ENCODE measurements at places on chromosomes 4 and X. TPM values are rescaled to one million over a fixed set of nuclear protein-coding genes. Genes with fewer than 3 reads are reported as not detected.

GRCh38 chrX:40439625-40440532 is 140.9 kb upstream of the ATP6AP2 start:
- DNase-seq: no peak

- no peak for DNase-seq
Measured at GRCh38 chr4:122978109-122978508, 55.7 kb upstream of the NUDT6 start.

GRCh38 chr4:94576210-94576609 is 124.5 kb downstream of the PDLIM5 start:
- DNase-seq: no peak

GRCh38 chr4:24771241-24771640 is 24.1 kb upstream of the SOD3 start:
- no peak for DNase-seq

GRCh38 chrX:107207089-107207488 is 678 bp downstream of the DNAAF6 start:
- DNase-seq: no peak

- DNase-seq: no peak
Measured at GRCh38 chrX:78388663-78389062, 61.3 kb upstream of the CYSLTR1 start.

- DNase-seq: no peak
Measured at GRCh38 chr4:89358935-89359638, 51.5 kb upstream of the GPRIN3 start.

- DNase-seq: no peak
Measured at GRCh38 chr4:113447769-113448168, 313.8 kb downstream of the CAMK2D start.

- no peak for DNase-seq
Measured at GRCh38 chr4:5019796-5020195, 538 bp upstream of the CYTL1 start.

GRCh38 chrX:131837325-131837724 is 185.8 kb upstream of the STK26 start:
- DNase-seq: no peak

DNA sequence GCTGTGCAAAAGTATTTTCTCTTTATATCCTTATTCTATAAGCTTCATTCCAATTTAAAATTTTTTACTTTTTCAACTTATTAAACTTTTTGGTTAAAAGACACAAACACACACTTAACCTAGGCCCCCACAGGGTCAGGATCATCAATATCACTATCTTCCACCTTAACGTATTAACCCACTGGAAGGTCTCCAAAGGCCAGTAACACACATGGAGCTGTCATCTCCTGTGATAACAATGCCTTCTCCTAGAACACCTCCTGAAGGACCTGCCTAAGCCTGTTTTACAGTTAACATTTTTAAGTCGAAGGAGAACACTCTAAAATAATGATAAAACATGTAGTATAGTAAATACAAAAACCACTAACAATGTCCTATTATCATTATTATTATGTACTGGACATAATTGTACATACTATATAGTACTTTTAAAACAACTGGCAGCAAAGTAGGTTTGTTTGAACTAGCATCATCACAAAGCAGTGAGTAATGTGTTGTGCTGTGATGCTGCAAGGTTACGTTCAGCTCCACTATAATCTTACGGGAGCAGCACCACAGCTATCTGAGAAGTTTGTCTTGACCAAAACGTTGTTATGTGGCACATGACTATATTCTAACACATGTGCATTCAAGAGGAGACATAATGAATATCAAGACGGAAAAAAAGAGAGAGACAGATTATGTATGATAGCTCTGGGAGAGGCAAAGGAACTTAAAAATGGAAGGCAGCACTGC is 33.7 kb downstream of the DHX15 start:
- no peak for DNase-seq

DNA sequence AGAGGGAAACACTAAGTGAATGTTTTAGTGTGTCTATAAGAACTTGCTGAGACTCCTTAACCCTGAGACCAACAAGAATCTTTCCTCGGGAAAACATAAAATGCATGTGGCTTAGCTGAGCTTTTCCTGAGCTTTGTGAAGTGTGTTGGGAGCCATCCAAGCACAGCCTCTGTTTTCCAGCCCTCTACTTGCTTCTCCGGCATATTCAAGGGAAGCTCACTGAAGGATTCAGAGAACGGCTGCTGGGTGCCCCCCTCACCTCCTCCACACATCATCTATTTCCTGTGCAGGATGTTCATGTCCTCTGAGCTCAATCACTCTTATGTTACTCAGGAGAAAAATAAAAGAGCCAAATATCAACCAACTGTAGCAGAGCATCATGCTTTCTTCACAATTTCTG is 492.1 kb downstream of the IL15 start:
- no peak for DNase-seq

- DNase-seq: no peak
Measured at GRCh38 chr4:61938250-61938846, 738.2 kb downstream of the ADGRL3 start.

DNA sequence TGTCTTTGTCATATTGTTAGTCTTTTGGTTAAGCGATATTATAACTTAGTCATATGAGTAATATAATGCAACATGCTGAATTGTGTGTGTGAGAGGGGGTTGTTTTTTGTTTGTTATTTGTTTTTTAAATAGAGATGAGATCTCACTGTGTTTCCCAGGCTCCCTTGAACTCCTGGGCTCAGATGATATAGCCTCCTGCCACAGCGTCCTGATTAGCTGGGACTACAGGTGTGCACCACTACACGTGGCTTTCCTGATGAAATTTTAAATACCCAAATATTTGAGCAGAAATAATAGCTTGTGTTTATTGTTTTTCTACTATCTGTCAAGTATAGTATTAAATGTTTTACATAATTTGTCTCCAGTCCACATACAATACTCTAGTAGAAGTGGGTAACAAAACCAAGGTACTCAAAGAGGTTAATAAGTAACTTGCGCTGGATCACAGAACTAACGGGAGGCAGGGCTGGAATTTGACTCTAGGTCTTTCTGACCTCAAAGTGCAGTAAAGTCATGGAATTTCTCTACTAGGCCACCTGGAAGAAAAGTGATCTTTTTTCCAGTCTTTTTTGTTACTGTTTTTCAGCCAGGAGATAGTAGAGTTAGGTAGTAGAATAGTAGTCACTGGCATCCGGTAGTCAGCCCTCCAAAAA is 47.8 kb downstream of the CLCN3 start:
- DNase-seq: no peak

- DNase-seq: no peak
Measured at GRCh38 chrX:129427267-129427666, 96.0 kb downstream of the SMARCA1 start.

DNA sequence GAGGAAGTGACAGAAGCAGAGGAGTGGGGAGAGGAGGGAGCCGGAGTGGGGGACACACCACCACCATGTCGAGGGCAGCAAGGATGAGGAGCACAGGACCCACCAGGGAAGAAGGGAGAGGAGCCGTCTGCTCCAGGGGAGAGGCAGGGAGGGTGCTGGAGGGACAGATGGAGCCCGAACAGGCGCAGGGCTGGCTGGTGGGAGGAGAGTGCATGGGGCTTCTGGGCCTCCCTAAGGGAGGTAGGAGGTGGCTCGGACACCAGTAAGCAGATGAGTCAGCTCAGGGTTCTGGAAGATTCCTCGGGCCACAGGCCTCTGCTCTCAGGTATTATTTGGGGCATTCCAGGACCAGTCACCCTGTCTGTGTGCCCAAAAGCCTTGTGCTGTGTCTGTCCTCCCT is 29.8 kb downstream of the ATP2B3 start:
- DNase-seq: no peak

- DNase-seq: no peak
Measured at GRCh38 chr4:108544481-108544880, 75.9 kb upstream of the RPL34 start.

DNA sequence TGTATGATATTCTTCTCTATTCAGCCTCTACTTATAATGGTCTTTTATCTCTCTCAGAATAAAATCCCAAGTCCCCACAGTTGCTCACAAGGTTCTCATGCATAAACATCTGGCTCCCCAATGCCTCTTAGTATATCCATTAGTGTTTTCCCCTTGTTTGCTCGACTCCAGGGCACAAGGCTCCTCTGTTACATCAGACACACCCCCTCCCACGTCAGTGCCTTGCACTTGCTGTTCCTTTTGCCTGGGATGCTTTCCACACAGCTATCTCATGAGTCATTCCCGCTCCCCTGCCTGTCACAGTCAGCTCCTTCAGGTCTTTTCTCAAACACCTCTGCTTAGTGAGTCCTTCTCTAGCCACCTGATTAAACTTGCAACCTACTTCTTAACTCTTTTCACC is 260.2 kb downstream of the IL1RAPL1 start:
- no peak for DNase-seq

DNA sequence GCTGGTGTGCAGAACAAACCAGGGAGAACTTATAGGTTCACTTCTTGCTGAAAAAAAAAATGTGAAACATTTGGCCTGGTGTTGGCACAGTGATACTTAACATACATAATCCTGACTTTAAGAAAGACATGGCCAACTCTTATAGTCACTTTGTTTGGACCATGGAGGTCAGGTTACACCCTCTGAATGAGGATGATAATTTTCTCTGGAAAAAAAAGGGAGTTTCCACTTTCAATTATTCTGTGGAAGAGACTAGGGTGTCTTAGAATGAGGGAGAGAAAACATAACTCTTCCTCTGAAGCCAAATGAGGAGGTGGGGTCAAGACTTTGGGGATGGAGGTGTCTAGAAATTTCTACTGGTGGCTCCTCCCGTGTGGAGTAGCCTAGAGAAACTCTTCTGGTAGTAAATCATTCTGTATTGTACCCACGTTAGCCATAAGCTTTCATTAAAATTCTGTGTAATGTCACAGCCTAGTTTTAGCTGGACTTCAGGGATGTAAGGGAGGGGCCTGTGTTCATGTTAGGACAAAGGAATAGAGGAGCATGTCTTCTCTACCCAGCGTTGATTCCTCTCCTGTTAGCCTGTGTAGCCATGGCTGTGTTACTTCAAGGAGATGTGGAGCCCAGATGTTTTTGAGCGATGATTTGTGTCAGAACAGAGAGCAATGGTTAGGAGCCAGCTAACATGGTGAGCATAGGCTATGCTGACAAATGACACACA is 328.3 kb downstream of the GPAT3 start:
- no peak for DNase-seq

GRCh38 chr4:37219242-37219641 is 25.3 kb upstream of the NWD2 start:
- DNase-seq: no peak

- no peak for DNase-seq
Measured at GRCh38 chr4:187077744-187078401, 354.2 kb upstream of the FAT1 start.

DNA sequence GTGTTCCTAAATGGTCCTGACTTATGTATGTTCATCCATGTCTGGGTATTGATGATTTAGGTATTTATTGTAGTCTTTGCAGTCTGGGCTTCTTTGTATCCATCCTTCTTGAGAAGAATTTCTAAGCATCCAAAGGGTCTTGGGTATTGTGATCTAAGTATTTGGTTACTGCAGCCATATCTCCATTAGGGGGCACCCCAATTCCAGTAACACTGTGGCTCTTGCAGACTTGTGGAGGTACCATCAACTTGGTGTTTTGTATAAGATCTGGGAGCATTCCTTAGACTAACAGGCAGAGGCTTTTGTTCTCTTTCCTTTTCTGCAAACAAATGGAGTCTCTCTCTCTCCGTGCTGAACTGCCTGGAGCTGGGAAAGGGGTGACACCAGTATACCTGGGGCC is 113.7 kb upstream of the NEXMIF start:
- no peak for DNase-seq

DNA sequence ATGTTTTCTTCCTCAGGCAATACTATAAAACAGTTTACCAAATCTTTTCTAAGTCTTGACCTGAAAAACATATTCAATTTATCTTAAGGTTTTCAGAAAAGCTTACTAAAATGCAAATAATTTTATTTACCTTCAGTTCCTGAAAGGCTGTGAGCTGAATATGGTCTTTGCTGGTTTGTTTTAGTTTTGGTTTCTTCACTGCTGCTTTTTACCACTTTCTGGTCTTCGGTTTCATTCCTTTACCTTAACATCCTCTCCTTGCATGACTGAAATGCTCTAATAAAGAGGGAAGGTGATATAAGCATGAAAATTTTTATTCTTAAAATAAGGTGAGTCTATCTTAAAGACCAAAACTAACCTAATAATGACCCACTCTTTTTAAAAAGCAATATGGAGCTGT is 97.1 kb upstream of the NRK start:
- DNase-seq: no peak

- DNase-seq: no peak
Measured at GRCh38 chr4:138405934-138406567, 163.9 kb upstream of the SLC7A11 start.

GRCh38 chr4:46994007-46994405 is 625 bp upstream of the GABRA4 start:
- no peak for DNase-seq

DNA sequence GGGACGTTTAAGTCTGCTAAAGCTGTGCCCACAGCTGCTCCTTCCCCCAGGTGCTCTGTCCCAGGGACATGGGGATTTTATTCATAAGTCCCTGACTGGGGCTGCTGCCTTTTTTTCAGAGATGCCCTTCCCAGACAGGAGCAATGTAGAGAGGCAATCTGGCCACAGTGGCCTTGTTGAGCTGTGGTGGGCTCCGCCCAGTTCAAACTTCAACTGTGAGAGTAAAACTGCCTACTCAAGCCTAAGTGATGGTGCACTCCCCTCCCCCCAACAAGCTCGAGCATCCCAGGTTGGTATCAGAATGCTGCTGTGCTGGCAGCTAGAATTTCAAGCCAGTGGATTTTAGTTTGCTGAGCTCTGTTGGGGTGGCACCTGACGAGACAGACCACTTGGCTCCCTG is 1371.4 kb downstream of the ADGRL3 start:
- DNase-seq: no peak

- DNase-seq: no peak
Measured at GRCh38 chrX:11131146-11131545, 20.0 kb downstream of the HCCS start.

DNA sequence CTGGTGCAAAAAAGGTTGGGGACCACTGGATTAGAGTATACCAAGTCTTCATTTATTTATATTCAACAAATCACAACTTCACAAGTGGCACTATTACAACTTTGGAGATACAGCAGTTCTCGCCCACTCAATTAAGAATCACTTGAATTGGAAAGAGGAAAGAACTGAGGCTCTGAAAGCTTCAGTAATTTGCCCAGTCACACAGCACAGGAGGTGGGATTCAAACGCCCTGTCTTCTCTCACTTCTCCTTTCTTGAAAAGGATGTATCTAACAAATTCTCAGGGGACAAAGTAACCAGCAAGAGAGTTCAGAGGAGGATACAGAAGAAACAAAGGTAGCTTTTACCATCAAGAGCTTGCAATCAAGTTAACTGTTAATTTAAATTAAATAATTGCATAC is 12.4 kb downstream of the SMIM14 start:
- no peak for DNase-seq

GRCh38 chr4:47642191-47642830 is 157.2 kb downstream of the ATP10D start:
- DNase-seq: no peak

The FGB gene
- total RNA-seq: 1.5 TPM

The CYLC1 gene
- not detected for total RNA-seq

The ARL9 gene
- 0.32 TPM for total RNA-seq

The ADH1A gene
- 2.5 TPM for total RNA-seq

The XKRX gene
- total RNA-seq: 0.14 TPM

The HTR2C gene
- not detected for total RNA-seq

The FATE1 gene
- not detected for total RNA-seq

The NLRP2B gene
- total RNA-seq: not detected

The PLK4 gene
- 1.7 TPM for total RNA-seq

The FAM241A gene
- 4.6 TPM for total RNA-seq
